ENCODE measurements at places on chromosomes 13 and 19.

DNA sequence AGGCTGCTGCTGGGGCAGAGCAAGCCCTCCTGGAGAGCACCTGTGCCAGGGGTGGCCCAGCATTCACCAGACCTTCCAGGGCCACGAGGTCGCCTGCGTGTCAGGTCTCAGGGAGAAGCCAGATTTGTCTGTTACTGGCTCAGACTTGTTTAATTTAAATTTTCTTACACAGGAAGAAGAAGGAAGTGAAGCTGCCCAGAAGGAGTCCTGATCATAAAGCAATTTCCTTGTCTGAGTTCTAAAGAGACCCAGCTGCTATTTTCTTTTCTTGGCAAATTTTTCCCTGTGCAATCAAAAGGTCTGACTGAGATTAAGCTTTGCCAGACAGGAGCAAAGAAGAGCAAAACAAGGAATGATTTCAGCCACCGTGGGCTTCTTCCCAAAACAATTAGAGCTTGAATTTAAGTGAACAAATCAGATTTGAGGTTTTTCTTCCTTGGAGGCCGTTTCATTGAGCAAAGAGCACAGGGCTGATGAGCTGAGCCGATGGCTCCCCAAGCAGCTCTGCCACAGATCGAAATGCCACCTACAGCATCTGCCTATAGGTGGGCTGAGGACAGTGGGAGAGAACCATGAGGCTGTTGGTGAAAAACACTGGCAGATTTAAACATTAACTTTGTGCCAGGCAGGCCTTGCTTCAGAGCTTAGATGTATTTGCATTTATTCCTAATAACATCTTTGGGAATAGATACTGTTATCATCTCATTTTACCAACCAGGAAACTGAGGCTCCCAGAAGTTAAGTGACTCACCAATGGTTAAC is 40.1 kb downstream of the HSPH1 start:
- no peak for DNase-seq

- DNase-seq: no peak
These were observed 43.0 kb upstream of the HNRNPA1L2 start for GRCh38 chr13:52599037-52599847.

DNA sequence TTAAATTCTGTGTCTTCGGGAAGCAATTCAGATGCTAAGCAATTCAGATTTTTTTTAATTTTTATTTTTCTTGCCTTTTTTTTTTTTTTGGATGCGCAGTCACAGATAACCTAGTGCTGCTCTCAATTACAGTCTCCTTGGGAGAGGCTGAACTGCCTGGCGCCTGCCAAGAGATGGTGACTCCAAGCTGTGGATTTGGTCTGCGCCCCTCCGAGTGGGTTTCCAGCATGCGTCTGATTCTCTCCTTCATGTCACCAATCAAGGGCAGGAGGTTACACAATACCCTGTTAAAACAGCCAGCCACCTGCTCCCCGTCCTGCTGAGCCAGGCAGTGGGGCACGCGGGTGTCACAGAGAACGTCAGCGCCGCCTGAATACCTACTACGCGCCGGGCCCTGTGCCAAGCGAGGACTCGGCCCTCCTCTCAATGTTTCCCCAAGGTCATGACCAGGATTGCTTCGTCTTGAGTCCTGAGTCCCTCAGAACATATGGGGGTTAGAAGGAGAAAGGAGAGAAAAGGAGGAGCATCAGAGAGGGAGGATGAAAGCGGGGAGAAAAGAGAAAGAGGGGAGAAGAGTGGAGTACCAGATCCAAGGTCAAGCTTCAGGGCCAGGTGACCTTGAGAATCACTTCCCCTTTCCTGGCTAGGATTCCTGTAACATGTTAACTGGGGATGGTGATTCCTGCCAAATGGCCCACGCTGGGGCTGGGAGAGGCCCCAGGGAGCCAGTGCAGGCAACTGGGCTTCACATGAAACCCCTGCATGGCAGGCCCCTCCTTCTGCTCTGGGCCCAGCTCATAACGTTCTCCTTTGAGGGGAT is 213.6 kb downstream of the URI1 start:
- DNase-seq: no peak

- DNase-seq: no peak
These were observed 14.8 kb upstream of the FXYD3 start for GRCh38 chr19:35100588-35101533.

- DNase-seq: no peak
These were observed 19.5 kb upstream of the TNFAIP8L1 start for GRCh38 chr19:4619668-4620294.

DNA sequence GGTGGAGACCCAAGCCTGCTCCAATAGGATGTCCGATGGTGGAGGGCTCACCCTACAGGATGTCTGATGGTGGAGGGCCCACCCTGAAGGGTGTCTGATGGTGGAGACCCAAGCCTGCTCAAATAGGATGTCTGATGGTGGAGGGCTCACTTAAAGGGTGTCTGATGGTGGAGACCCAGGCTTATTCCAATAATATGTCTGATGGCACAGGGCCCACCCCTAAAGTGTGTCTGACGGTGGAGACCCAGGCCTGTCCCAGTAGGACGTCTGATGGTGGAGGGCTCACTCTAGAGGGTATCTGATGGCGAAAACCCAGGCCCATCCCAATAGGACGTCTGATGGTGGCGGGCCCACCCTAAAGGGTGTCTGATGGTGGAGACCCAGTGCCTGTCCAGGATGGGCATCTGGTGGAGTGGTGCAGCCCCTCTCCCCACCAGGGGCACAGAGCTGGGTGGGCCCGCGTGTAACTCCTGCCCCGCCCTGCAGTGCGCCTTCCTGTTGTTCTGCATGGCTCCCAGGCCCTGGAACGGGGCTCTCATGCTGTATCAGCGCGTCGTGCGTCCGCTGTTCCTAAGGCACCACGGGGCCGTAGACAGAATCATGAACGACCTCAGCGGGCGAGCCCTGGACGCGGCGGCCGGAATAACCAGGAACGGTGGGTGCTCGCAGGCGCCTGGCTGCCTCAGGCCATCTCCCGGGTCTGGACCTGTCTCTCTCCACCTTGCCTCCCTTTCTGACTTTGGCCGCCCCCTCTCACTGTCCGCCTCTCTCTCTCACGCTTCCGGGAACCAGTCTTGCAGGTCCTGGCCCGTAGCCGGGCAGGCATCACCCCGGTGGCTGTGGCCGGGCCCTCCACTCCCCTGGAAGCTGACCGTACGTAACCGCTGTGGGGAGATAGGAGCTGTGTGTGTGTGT is 5.1 kb downstream of the REEP6 start:
- DNase-seq: no peak

DNA sequence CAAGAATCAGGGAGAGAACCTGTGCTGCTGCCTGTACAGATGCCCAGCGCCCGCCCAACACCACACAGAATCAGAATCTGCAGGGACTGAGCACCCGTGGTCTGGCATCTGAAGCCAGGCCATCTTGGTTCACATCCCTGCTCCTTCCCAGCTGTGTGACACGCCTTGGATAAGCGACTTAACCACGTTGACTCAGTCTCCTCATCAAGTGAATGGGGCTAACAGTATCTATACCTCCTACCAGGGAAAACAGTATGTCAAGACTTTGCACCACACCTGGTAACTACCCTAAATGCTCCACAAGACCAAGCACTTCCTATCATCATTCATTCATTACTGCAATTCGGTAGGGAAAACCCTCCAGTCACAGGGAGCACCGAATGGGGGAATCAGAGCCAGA is 1.2 kb downstream of the RANBP3 start:
- no peak for DNase-seq

DNA sequence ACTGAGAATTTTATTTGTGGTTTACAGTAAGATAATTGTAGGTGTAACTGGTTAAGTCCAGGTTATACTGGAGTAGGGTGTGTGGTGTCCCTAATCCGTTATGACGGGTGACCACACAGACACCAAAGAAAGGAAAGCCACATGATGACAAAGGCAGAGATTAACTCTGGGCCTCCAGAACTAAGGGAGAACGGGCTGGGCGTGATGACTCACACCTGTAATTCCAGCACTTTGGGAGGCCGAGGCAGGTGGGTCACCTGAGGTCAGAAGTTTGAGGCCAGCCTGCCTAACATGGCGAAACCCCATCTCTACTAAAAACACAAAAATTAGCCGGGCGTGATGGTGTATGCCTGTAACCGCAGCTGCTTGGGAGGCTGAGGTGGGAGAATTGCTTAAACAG is 10.2 kb upstream of the FUT2 start:
- DNase-seq: no peak

GRCh38 chr13:42305503-42305902 is 33.6 kb downstream of the AKAP11 start:
- no peak for DNase-seq

DNA sequence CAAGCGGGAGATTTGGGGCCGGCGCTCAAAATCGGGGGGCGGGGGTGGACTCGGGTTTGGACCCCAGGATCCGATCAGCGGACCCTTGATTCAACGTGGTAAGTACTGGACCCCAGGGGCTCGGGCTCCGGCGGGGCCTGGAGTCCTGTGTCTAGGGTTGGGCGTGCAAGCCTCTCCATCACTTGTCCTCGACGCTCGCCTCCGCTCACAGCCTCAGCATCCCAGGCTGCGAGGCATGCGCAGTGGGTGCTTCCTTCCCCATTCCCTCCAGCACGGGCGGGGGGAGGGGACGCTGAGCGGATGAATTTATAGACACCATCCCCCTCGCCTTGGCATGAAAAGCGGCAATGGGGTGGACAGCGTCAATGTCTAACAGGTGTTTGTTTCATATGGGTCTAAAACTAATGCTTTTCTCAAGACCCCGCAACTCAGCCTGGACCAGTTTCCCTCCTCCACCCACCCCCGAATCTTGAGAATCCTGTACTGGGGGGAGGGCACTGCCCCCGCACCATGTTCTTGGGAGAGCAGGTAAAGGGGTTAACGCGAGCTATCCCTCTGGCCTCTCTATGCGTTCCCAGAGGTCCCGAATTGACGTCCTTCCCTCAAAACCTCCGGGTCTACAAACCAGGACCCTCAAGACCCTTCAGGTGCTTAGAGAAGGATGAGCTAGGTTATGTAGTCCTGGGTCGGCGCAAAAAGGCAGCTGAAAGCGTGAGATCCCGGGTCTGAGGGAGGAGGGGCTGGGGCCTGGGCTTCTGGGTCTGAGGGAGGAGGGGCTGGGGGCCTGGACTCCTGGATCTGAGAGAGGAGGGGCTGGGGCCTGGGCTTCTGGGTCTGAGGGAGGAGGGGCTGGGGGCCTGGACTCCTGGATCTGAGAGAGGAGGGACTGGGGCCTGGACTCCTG is 579 bp downstream of the CPT1C start:
- DNase-seq: no peak

DNA sequence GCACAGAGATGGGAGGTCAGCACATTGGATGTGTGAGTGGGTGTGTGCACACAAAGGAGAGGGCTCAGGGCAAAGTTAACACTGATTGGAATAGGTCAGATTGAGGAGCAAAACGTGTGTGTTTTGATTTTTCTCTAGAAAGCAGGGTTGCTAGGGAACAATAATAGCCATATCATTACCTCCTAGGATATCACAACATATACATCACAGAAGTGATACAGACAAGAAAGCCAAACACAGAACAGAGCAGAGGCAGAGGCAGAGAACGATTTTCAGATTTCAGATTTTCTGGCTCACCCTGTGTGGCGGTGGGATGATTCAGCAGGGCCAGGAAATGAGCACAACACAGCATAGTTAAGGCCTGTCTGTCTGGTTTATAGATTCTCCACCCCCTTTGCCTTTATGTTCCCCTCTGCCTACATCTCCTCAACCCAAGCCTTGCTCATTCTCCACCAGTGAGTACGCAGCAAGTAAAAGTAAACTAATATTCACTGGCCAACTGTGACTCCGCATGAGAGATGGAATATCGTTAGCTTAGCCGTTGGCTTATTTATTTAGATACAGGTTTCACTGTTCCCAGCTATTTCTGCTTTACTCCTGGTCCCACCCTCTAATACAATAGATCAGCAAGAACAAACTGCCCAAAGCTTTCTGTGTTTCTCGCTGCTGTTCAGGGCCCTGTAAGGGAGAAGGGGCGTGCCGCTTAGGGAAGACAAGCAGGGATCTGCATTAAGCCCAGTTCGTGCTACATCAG is 182.7 kb upstream of the TSC22D1 start:
- peak; percentile 2 for DNase-seq

GRCh38 chr19:35862528-35862927 is 5.8 kb downstream of the KIRREL2 start:
- DNase-seq: no peak

DNA sequence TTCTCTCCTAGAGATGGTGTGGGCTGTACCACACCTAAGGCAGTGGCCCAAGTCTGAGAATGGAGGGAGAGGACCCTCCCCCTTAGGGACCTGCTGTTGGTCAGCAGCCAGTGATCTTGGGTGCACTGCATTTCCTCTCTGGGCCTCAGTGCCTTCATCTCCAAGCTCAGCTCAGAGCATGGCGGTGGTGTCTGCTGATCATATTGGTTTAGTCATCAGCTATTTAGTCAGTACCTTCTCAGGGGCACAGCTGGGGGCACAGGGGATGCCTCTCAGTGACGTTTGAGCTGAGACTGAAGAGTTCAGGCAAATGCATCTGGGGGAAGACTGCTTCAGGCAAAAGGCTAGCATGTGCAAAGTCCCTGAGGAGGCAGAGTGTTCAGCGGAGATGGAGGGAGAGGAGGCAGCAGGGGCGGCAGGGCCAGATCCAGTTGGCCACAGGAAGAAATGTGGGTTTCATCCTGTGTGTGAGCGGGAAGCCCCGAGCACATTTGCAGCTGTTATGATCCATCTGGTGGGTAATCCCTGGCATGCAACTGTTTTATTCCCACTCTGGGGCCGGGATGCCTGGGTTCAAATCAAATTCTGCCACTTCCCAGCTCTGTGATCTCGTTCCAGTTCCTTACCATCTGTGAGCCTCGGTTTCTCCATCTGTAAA is 15.7 kb upstream of the PGLS start:
- no peak for DNase-seq

DNA sequence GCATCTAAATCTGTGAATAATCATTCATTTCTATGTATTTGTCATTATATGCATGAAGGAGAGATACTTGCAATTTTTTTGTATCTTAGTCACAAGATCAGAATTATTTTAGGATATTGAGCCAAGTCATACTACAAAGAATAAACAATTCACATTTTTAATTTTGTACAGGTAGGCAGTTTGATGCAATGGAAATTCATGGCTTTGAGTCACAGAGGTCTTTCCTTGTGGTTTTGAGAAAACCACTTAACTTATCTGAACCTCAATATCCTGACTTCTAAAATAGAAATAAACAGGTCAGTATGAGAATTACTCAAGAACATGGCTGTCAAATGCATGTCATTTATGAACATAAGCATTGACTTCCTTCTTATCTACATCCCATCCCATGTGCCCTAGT is 221.4 kb upstream of the SLC10A2 start:
- DNase-seq: no peak

GRCh38 chr19:1395194-1396018 is 5.9 kb downstream of the GAMT start:
- no peak for DNase-seq

- no peak for DNase-seq
These were observed 1.1 kb downstream of the ARHGAP35 start for GRCh38 chr19:46861691-46862502.

DNA sequence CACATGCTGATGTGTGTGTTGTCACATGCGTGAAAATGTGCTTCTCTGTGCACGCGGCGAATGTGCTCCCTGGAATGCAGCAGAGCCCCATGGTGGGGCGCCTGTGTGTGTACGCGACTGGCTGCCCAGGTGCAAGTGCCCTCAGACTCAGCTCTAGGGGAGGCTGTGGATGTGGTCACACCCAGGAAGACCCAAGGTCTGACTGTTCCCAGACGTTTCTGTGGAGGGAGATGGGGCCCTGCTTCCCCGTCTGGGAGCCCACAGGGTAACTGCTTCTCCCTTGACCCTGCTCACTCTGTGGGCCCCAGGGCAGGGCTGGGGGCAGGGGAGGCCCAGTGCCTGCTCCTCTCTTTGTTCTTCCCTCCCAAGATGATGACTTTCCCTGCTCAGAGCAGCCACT is 7.9 kb upstream of the UQCR11 start:
- no peak for DNase-seq

- DNase-seq: no peak
These were observed 338.9 kb downstream of the KLF5 start for GRCh38 chr13:73397496-73398305.
